ENCODE measurements at places on chromosomes 16 and 17.

- DNase-seq, result no peak
These were observed 123.2 kb downstream of the CDRT15L2 start for GRCh38 chr17:20702692-20703091.

GRCh38 chr16:54489225-54490111 lies 202.9 kb upstream of the IRX3 start:
- DNase-seq, result no peak

DNA sequence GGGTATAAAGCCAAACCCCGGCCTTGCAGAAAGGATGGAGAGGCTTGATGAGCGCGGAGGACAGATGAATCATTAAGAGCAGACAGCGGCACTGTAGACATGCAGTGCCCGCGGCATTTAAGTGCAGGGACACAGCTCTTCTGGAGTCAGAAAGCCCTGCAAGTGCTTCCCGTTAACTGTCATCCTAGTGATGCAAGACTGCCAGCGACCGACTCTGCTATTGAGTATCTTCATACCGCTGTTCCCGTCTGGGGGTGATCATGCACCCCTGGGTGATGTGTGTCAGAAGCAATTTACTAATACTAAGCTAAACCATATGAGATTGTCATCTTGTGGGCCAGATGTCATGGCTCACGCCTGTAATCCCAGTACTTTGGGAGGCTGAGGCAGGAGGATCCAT lies 101.0 kb downstream of the ABCC6 start:
- no peak for DNase-seq

DNA sequence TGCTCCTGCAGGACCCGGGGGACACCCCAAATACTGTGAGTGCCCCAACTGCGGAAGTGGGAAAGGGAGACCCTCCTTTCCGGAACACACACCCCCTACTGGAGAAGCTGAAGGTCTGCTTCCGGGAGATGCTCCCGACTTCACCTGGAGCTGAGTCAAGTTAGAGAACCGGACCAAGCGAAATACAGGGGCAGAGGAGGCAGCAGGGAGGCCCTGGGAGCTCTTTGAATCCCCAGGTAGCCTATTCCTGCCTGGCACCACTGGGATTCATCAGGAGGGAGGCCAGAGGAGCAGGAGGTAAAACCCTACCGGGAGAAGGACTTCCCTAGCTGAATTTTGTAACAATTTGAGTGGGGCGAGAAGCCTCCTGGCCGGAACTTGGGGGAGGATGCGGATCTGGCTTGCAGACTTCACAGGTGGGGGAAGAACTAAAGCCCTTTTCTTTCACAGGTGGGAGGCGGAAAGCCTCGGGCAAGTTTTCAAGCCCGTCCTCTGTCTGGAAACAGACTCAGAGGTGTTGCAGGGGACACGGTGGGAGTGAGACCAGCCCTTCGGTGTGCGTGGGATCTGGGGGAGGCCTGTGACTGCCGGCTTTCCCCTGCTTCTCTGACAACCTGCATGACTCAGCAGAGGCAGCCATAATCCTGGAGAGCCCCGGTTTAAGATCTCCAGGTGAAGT lies 22.4 kb upstream of the TEKT1 start:
- DNase-seq, result no peak

GRCh38 chr16:16830401-16830800 lies 451.5 kb downstream of the NPIPA7 start:
- no peak for DNase-seq
